Mesendoderm (in vitro differentiated cells): ENCODE measurements at places on chromosomes 11 and 22.

- no peak for DNase-seq
Observed at GRCh38 chr11:61049859-61050258, 52.4 kb upstream of the CD5 start.

- peak; percentile 71 for DNase-seq
Observed at GRCh38 chr11:22244986-22245592, 52.2 kb downstream of the ANO5 start.

- DNase-seq = no peak
Observed at GRCh38 chr11:20611892-20612291, 12.5 kb downstream of the SLC6A5 start.

- peak; percentile 29 for DNase-seq
Observed at GRCh38 chr22:34812631-34813030, 253.3 kb upstream of the ISX start.

DNA sequence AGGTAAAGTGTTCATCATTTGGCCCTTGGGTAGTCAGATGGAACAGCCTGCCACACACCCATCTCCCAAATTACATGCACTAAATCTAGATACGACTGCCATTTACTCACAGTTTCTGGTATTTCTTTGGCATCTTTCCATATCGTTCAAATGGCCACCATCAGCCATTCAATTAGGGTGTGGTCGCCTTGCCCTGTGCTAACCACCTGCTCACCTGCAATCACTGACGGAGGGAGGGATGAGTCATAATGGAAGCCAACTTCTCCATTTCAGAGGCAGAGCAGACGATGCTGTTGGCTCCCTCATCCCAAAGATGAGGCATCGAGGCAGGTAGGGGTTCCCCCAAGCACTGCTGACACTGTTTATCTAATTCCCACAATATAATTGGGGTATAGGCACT is 14.6 kb downstream of the MS4A6A start:
- no peak for DNase-seq

DNA sequence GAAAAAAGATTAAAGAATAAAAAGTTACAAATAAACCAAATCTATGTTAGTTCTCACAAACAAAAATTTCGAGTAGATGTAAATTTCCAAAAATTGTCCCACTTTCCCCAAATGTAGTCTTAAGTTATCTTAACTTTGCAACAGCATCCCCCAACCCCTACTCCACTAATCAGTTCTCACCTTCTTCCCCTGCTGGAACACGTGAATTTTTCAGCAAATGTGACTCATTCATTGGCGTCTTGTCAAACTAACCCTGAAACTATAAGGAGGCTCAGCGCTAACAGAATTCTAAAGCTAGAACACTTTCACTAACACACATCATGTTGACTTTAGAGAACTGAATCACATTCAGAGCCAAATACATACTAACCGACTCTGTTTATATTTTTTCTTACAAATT is 46.1 kb downstream of the PHF21A start:
- peak; percentile 51 for DNase-seq

DNA sequence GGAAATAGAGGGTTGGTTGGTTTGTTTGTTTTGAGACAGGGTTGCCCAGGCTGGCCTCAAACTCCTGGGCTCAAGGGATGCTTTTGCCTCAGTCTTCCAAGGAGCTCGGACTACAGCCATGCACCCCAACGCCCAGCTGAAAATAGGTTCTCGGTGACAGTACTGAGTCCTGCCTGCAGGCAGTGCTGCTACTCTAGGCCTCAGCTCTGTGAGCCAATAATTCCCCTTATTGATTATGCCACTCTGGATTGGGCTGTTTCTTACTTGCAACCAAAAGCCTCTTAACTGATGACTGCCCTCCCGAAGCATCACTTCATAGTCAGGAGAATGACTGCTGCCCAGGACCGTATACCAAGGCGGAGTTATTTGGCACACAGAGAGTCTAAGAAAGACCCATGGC is 1.2 kb upstream of the C11orf16 start:
- peak; percentile 51 for DNase-seq

DNA sequence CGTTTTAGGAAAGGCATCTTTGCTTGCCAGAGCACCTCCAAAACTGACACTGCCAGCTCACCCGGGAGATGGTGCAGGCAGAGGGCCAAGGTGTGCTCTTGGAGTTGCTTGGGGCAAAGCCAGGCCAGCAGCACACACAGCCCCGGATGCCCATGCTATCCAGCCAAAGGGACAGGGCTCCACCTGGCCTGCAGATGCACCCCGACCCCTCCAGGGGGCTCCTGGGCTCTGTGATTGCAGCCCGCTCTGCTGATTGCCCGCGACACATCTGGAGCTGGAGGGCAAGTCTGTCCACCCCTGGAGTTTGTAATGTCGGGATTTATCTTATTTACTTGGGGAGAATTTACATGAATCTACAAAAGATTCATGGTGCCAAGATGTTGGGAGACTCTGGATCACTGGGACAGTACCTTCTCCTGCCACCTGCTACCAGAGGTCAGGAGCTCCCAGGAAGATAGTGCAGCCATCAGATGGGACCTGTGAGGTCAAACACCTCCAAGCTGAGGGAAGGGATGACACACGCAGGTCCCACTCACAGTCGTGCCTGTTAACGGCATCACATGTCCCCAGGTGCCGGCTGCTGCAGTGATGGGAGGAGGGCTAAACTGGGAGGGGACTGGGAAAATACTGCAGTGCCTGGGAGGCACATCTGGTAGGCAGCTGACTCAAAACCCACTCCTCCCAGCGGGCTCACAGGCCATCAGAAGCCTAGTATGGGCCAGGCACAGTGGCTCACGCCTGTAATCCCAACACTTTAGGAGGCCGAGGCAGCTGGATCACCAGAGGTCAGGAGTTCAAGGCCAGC is 17.2 kb downstream of the CBX7 start:
- peak; percentile 79 for DNase-seq

DNA sequence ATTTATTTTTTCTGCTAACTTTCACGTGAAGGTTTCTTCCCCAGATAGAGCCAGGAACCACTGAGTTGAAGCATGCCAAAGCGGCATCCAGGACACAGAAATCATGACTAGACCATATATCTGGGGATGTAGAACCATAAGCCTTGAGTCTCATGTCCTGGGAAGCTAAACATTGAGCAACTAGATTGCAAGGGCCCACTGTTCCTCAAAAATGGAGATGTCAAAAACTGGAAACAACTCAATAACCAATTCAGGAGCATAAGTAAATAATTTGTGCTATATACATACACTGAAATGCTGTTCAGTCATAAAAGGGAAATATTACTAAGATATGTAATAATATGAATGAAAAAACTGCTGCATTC is 29.0 kb upstream of the CARD16 start:
- no peak for DNase-seq
